ENCODE measurements at places on chromosomes 11 and 22.

DNA sequence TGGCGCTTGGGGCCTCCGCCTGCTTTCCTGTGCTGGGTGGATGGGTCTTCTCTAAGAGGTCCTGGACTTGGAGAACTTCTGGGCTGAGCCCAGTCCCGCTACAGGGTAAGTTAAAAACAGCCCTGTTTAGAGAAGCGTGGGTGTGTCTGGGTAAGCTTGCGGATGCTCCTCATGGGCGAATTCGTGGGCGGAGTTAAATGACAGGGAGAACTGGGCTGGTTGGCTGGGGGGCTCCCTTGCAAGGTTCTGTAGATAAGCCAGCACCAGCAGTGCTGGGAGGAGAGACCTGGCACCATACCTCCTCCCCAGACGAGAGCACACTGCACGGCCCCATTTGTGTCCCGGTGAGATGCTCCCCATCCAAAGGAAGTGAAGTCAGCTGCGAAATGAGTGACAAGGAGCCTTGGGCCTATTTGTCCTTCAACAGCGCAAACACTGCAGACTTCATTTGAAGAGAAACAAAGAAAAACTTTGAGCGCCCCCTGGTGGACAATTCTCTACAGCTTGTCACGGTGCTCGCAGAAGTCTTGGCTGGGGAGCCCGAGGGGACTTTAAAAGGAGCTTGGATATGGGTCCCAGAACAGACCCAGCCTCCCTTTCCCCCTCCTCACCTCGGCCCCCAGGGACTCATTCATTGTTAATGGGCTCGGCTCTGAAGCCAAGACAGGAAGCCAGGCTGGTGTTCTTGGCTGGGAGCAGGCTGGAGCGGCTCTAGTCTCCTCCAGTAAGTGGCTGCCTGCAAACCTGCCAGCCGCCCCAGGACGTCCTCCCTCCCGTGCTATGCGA lies 39.5 kb downstream of the TP53I11 start:
- DNase-seq, result peak; percentile 88

GRCh38 chr22:24134090-24134846 lies 47.0 kb upstream of the SUSD2 start:
- peak; percentile 57 for DNase-seq

GRCh38 chr11:116062490-116063171 lies 558.4 kb upstream of the CADM1 start:
- DNase-seq, result no peak

- DNase-seq, result peak; percentile 43
Observed at GRCh38 chr11:12693479-12694182, 19.4 kb downstream of the TEAD1 start.

DNA sequence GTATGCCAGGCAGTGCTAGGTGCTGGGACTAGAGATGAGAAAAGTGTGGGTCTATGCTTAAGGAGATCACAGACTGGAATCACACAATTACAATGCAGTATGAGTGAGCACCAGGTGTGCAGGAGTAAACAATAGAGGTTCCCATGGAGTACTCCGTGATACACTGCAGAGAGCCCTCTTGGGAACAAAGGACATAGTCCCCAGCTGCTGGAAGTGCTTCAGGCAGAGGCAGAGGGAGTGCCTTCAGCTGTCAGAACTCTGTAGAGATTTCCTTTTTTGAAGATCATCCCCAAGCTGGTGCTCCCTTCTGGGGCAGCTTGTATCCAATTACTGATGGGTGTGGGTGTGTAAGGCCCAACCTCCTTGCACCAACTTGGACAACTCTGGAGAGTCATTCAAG lies 143.5 kb upstream of the PLET1 start:
- no peak for DNase-seq

GRCh38 chr22:37630839-37631435 lies 8.5 kb upstream of the SH3BP1 start:
- no peak for DNase-seq

DNA sequence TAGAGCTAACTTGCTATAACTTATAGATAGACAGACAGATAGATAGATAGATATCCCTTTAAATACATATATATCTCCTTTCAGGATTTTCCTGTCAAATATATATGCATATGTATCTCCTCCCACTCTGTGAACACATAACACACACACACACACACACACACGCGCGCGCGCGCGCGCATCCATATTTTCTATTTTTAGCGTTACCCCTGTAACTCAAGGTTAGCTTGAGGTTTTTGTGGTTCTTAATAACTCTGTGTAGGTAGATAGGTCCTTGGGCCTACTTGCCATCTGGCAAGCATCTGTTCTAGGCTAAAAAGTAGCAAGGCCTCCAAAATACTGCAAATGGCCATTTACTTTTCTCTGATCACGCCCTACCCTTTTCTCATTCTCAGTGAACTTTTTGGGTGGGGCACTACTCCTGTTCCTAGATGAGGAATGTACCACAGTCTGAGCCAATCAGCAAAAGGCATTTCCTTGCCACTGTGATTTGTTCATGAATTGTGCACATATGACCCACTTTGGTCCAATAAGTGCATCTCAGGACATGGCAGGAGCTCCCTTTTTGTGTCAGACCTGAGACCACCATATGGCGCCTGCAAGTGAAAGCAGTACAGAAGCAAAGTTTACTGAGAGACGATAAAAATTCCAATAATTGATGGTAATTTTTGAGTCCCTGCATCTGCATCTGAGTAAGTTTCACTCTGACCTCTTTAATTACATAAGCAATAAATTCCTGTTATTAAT lies 740.5 kb upstream of the API5 start:
- no peak for DNase-seq

Data from globus pallidus (tissue), 1 donor.